ENCODE measurements at places on chromosomes 6 and 20.

GRCh38 chr6:116253188-116253504, 729 bp downstream of the TSPYL4 start:
- no peak for DNase-seq

GRCh38 chr20:2144850-2145249, 43.2 kb downstream of the STK35 start:
- no peak for DNase-seq

DNA sequence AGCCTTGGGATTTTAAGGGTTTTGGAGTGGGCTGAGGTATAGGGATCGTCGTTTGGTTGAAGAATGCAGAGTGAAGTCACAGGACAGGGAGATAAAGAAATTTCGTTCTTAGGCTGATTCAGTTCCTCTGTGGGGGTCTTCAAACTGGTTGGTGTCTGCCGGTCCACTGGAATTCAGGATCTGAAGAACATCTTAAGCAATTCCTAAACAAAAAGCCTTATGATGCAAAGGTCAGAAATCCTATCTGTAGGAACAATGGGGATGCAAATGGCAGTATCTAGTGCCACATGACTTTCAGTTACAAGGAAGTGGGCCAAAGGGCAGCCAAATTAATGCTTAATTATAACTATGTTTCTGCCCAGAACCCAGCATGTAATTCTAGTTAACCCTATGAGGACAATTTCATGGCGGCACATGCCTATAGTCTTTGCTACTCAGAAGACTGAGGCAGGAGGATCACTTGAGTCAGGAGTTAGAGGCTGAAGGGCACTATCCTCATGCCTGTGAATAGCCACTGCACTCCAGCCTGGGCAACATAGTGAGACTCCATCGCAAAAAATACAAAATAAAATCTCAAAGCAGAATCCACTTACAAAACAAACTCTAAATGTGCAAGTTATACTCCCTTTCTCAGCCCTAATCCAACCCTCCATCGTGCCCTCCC, 4.6 kb upstream of the SLC2A10 start:
- DNase-seq: no peak

GRCh38 chr6:13725052-13725451, 13.4 kb upstream of the RANBP9 start:
- DNase-seq: no peak

DNA sequence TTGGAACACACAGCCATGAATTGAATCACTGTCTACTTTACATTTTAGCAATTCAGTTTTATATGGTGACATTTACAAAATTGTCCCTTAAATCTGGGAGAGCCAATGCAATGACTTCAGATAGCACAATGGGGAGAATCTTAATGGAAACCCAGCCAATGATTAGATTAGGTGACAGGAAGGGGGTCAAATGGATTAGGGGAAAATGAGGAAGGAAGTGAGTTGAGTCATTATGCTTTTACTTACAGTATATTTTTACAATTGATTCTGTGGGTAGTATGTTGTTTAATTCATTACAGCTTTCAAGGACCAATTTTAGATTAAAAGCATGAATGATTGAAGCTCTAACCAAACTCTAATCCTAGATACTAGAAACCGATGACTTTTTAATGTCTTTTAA, 229.8 kb downstream of the SOX4 start:
- DNase-seq: no peak

DNA sequence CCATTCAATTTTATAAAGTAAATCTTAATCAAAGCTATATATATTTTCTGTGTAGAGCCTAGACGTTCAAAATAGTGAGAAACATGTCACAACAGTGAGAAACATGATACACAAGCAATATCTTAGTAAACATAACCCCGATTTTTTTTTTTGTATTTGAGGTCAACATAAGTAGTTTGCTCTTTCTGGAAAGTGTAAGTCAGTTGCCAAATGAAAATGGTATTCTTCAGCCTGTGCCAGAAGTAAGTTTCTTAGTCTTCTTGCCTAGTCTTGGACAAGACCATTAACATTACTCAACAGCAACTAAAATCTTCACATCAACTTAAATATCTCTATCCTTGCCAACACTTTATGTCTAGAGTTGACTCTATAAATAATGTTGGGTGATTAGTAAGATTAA, 59.7 kb downstream of the METTL24 start:
- no peak for DNase-seq

- DNase-seq: no peak
Observed at GRCh38 chr6:139376604-139377218, 2.3 kb upstream of the CITED2 start.

GRCh38 chr6:147759093-147759492, 250.6 kb downstream of the SAMD5 start:
- no peak for DNase-seq

GRCh38 chr6:116633685-116634084, 17.4 kb downstream of the RSPH4A start:
- DNase-seq: no peak

DNA sequence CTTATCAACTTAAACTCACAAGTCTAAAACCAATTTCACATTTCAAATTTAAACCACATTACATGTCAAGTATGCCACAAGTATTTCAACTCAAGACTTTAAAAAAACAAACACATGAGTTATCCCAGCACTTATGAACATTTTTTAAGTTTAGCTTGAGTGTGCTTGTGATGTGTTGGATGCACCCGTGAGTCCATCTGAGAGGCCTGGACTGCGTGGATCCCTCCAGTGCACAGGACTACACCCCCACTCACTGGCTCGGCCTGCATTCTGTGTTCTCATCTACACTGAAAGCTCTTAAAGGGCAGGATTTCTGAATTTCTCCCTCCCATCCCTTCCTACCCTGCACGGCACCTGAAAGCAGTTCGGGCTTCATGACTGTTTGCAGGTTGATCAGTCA, 128.8 kb upstream of the CD93 start:
- DNase-seq: no peak

DNA sequence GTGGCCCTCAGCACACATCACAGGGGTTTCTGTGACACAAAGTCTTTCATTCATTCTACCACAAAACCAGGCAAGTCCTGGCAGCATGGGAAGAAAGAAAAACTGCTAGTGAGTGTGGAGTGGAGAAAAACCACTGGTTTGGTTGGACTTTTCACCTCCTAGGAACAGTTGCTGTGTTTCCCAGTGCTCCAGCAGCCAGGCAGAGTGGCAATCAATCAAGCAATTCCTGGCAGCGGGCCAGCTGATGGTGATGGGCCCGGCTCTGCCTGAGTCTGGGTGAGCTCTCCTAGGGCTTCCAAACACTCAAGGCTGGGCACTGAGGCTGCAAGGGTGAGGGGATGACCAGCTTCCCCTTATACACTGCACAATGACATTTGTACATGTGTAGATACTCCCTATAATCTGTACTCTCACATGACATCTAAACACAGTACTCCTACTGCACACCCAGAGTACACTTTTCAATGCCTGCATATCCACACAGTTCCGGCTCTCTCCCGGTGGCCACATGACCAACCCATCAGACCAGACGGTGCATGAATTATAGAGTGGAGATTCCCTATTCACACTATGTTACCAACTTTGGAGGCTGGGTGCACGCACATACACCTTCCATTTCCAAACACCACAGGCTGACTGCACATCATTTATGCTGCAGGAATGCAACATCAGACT, 156.6 kb downstream of the UNC5CL start:
- DNase-seq: no peak

GRCh38 chr6:160919723-160920440, 71.7 kb upstream of the MAP3K4 start:
- DNase-seq: no peak

DNA sequence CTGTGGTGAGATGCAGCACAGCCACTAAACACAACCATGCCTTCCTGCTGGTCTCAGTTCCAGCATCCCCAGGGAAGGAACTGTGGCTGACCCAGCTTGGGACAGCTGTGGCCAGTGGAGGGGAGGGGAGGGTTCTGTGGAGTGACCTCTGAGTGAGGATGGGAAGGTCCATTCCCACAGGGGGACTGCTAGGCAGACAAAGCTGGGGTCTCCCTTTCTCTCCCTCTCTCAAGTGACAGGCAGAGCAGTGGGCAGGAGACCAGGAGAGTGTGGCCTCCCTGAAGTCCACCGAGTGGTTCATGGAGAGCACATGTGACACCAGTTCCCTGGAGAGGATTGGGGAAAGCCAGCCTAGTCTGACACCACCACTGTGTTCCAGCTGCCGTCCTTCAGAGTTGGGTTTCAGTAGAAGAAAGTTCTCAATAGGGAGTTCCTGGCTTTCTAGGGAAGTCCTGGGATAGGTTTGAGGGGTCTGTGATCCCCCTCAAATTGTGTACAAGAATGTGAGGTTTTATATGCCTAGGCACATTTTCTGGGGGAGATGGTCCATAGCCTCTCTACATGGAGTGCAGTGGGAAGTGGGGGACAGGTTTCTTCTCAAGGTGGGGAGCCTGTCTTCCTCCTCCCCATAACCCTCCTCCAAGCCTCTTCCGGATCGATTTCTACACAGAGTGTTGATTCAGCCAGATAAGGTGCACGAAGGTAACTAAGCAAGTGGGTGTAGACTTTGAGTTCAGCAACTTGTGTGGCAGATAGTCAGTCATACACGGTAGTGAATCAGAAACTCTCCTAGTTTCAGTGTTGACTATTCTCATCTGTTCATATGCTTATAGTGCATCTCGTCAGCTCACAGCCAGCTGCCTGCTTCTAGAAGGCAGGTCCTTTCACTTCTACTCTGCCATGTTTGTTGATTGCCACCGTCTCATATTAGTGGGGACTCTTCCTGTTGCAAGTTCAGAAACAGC, 18.9 kb downstream of the MANBAL start:
- no peak for DNase-seq

GRCh38 chr20:17525650-17526049, 5.5 kb downstream of the BFSP1 start:
- DNase-seq: no peak

GRCh38 chr6:33211136-33211535, 2.8 kb downstream of the RING1 start:
- DNase-seq: no peak

- no peak for DNase-seq
Observed at GRCh38 chr20:40797425-40797824, 108.4 kb upstream of the MAFB start.

- no peak for DNase-seq
Observed at GRCh38 chr6:151170622-151171246, 69.0 kb upstream of the AKAP12 start.

GRCh38 chr20:8909596-8909995, 159.3 kb upstream of the PLCB4 start:
- DNase-seq: no peak

- peak; percentile 50 for DNase-seq
Observed at GRCh38 chr6:36442671-36443470, at the start of the genes KCTD20 and PXT1. TSS of gene KCTD20 (plus strand) at chr6:36443000. CDS start at chr6:36470098, 27,098 bp downstream. TSS of gene PXT1 (minus strand) at chr6:36442854. CDS start at chr6:36426082, 16,772 bp downstream.

GRCh38 chr6:11233673-11234573, 1.5 kb upstream of the NEDD9 start:
- no peak for DNase-seq

GRCh38 chr6:22392711-22393110, 95.9 kb upstream of the PRL start:
- DNase-seq: no peak

Data from activated naive CD4-positive, alpha-beta T cell (primary cell).